Stimulated activated CD8-positive, alpha-beta memory T cell treated with anti-CD3 and anti-CD28 coated beads, Interleukin-4, amount 100 ng/mL, for 1 hour (primary cell): ENCODE measurements at places on chromosomes 13 and 19.

DNA sequence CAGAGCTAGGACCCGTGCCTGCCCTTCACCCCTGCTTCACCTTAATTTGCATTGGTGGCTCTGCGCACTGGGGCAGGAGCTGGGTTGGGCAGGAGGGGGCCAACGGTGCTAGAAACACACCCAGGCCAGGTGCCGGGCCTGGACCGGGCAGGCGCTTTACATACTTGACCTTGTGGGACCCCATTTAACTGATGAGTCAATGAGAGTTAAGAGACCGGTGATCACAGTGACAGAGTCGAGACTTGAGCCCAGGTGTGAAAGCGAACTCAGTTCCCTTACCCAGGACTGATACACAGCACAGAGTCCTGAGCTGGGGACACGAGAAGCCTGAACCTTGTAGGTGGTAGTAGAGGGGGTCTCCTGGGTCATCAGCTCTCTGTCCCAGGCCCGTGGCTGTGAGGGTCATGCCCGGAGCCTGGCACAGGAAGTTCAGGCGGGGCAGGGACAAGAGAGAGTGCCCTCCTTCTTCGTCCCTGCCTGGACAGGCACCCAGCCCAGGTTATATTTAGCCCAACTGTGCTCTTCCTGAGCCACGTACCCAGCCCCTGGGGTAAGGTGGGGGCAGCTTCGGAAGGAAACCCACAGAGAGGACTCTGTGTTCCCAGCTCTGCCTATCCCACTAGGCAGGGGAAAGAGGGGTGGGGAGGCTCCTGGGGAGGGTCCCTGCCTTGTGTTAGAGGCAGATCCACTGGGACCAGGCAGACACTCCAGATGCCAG, 1.9 kb downstream of the PRX start:
- no peak for DNase-seq

DNA sequence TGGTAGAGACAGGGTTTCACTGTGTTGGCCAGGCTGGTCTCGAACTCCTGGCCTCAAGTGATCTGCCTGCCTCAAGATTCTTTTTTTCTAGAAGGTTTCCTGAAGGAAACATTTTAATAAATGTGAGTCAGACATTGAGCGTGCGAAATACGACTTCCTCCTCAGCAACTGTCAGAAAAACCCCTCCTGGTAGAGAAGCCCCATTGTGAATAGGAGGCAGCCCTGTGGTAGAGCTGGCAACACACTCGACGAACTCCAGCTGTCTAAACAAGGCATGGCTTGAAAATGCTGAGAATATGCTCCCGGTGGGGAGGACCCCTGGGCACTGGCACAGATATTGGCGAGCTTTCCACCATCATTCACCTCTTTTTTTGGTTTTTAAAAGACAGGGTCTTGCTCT, 9.8 kb downstream of the ZNF333 start:
- no peak for DNase-seq

DNA sequence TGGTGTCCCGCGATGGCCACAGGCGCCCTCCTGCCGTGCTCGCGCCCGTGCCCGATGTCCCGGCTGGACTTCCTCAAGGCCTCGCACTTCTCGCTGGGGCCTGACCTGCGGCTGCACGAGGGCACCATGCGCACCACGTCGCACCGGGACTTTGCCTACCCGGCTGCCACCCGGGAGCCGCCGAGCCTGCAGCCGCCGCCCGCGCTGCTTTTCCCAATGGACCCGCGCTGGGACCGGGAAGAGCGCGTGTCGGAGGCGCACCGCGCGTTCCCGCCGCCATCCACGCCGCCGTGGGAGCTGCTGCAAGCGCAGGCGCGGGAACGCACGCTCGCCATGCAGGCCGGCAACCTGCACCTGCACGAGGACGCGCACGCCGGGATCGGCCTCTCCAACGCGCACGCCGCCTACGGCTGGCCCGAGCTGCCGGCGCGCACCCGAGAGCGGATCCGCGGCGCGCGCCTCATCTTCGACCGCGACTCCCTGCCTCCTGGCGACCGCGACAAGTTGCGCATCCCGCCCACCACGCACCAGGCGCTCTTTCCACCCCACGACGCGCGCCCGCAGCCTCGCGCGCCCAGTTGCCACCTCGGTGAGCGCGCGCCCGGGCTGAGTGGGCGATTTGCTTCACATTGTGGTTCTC, 12.1 kb upstream of the PEX11G start:
- DNase-seq = no peak

- DNase-seq = no peak
These were observed 18.1 kb downstream of the NALCN start for GRCh38 chr13:101398191-101398590.

DNA sequence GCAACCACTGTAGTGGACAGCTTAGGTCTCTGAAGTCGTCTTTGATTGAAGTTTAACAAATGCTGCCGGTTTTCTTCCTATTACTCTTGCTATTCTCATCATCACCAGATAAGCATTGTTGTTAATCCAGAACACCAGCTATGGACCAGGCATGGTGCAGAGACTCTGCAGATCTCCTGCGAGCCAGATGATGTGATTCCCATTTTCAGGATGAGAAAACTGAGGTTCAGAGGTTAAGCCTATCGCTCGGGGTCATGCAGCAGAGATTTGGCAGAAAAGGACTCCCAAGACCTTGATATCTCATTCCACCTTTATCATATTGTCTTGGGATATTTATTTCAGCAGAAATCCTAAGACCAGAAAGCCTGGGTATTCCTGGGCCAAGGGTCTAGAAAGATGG, 16.5 kb upstream of the CABP5 start:
- DNase-seq = no peak

GRCh38 chr13:100363285-100363711, 225.3 kb downstream of the GGACT start:
- no peak for DNase-seq

DNA sequence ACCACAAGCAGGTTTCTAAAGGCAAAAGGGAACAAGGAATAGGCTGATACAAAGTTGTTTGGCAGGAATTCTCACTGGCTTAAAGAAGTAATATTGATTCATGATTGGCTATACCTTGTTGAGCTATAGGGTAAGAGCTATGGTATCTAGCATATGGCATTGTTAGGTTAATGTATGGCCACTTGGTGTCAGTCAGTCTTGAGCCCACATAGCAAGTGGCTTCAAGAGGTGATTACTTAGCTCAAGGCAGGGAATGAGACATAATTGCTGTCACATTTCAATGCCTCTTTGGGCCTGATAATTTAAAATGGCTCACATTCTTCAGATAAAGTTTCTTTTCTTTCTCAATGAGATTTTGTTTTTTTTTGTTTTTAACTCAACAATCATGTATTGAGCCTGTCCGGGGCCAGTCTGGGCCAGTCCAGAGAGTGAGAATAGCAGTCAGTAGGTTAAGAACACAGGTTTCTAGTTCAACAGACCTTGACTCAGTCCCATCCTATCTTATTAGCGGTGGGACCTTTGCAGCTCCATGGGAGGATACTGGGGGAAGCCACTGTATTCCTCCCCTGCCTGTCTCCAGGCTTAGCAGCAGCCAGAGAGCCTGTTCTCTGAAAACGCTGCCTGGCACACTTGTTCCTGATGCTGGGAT, 45.8 kb upstream of the RCBTB2 start:
- no peak for DNase-seq

GRCh38 chr13:113405481-113406300, 41.8 kb upstream of the GRTP1 start:
- DNase-seq = no peak

DNA sequence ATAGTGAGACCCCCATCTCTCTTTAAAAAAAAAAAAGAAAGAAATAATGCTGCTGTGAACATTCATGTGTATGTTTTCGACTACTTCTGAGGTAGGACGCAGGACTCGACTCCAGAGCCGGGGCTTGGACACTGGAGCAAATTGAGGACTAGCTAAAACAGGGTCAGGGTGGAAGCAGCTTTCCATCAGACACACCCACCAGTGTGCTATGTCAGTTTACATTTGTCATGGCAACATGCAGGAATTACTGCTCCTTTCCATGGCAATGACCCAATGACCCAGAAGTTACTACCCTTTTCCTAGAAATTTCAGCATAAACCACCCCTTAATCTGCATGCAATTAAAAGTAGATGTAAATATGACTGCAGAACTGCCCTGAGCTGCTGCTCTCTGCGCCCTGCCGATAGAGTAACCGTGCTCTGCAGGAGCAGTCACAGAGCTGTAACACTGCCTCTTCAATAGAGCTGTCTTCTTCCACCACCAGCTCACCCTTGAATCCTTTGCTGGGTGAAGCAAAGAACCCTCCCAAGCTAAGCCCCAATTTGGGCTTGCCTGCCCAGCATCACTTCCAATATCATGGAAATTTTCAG, 61.6 kb upstream of the ZNF599 start:
- no peak for DNase-seq

- DNase-seq = no peak
These were observed 245.7 kb downstream of the COL4A1 start for GRCh38 chr13:110061270-110061669.

DNA sequence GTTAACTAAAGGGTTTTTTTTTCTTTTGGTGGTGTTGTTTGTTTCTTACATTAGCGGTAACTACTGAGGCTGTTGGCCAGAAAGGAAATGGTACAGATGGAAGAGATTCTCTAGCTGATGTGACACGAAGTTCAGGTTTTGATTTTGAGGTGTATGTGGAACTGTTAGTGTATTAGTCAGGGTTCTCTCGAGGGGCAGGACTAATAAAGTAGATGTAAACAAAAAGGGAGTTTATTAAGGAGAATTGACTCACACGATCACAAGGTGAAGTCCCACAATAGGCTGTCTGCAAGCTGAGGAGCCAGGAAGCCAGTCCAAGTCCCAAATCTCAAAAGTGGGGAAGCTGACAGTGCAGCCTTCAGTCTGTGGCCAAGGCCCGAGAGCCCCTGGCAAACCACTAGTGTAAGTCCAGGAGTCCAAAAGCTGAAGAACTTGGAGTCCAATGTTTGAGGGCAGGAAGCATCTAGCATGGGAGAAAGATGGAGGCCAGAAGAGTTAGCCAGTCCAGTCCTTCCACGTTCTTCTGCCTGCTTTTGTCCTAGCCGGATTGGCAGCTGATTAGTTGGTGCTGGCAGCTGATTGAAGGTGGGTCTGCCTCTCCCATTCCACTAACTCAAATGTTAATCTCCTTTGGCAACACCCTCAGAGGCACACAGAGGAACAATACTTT, 577.6 kb downstream of the EFNB2 start:
- DNase-seq = no peak

GRCh38 chr13:20942938-20943559, 40.5 kb upstream of the XPO4 start:
- DNase-seq = no peak

GRCh38 chr19:43482193-43482592, 16.8 kb upstream of the LYPD3 start:
- DNase-seq = no peak

DNA sequence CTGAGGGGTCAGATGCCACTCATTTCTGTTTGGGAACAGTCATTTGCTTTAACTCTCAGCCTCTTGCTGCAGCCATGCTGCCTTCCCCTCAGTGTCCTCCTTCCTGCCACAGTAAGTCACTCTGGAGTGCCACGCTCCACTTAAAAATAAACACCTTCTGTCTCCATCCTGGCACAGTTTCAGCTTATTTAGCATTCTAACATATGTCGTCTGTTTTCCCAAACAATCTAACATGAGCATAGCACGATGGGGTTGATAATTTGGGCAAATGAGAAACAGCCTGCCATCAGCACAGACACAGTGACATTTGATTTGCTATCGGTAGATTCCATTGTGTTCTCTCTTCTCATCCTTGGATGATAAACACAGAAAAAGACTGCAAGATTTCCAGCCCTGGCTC, 768.6 kb downstream of the UQCRFS1 start:
- DNase-seq = no peak
